ENCODE measurements at places on chromosomes 5 and 9.

DNA sequence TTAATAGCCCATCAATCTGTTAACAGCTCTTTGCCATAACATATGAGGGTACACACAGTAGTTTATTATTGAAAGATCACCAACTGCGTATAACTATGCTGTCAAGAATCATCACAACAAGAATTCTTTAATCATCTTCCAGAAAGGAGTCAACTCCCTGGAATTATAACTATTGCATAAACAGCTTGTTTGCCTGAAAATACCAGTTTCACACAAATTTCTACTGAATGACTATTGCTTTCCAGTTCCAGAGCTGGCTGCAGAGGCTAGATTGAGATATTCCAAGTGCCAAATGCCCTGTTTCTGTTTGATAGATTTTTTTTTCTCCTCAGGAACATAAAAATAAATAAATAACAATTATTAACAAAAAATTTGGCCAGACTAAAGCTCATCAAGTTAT, 444.7 kb downstream of the TLE1 start:
- no peak for DNase-seq

- no peak for DNase-seq
Measured at GRCh38 chr5:143085319-143085917, 315.2 kb downstream of the ARHGAP26 start.

DNA sequence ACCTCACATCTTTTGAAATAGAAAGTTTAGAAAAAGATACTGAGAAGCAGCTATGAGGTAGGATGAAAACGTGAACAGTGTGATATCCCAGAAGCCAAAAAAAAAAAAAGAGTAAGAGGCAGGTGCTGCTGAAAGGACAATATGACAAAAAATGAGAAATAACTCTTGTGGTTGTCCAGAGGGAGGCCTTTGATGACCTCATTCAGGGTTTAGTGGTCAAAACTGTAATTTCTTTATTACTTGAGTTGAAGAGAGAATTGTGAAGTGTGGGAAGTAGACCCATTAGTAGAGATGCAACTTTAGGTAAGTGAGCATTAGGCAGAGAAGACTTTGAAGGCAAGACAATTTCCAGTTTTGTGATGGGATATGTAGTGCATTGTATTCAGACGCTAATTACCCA, 1306.3 kb upstream of the ACO1 start:
- DNase-seq = no peak

- no peak for DNase-seq
Measured at GRCh38 chr9:105006514-105006913, 78.6 kb upstream of the ABCA1 start.

- no peak for DNase-seq
Measured at GRCh38 chr9:96420468-96421219, 2.5 kb upstream of the ZNF367 start.

DNA sequence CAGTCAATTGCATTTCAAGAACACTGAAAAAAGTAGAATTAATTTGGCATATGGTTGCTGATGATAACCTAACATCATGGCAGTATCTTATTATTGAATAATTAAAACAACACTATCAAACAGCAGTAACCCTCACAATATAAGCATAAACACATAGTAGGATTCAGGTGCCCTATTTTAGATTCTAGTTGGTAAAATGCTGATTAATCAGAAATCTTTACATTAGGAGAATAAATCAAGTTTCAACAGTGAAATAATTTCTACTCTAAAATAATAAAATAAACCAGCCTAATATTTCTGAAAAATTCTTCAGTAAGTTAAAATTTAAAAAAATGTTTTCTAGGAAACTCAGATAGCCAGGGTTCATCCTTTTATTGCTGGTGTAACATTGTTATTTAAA, 76.4 kb upstream of the NUDT12 start:
- DNase-seq = no peak

- no peak for DNase-seq
Measured at GRCh38 chr9:22037954-22038690, 29.0 kb upstream of the CDKN2B start.

GRCh38 chr5:11491404-11492075, 412.7 kb downstream of the CTNND2 start:
- DNase-seq = no peak

DNA sequence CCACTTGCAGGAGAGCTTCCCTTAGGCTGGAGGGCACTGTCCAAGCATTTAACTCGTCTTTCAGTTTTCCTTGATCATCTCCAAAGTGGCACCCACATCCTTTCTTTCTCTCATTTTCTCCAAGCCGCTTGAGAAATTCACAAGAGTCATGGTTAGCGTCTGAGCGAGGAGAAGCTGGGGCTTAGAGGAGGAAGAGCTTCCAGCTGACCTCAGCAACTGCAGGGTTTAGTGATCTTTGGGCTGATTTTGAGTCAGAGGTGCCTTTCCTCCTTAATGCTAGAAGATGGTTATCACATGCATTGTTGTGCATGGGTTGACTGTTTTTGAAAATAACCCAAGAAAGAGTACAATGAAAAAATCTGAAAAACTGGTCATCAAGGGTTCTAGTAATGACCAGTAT, 134.7 kb downstream of the GADD45G start:
- DNase-seq = no peak

GRCh38 chr9:91837981-91838731, 111.9 kb downstream of the ROR2 start:
- no peak for DNase-seq

GRCh38 chr5:146007989-146008388, 71.6 kb downstream of the SH3RF2 start:
- no peak for DNase-seq

- no peak for DNase-seq
Measured at GRCh38 chr5:79955356-79955895, 35.6 kb downstream of the MTX3 start.

GRCh38 chr5:65070026-65070425, 301.3 kb downstream of the CWC27 start:
- DNase-seq = no peak

DNA sequence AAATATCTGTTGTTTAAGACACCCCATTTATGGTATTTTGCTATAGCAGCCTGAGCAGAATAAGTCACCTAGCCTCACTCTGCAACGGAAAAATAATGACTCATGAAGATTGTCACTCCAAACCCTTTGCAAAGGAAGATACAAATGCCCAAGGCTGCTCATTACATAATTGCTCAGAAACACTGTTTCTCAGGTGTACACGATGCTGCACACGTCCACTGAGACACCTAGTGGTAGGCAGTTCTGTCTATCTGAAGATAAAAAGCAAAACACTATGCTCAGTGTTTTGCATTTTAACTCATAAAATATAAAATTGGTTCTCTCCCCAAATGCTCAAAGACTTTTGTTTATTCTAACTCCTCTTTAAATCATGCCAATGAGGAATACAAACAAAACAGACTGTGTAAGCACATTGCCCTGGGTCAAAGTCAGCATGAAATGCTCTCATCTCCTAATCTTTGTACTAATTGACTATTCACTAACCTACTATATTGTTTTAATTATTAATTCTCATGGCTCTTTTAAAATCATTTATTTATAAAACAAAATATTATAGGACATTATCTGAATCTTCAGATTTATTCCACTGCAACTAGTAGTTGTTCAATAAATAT, 7.7 kb upstream of the TSLP start:
- DNase-seq = no peak

DNA sequence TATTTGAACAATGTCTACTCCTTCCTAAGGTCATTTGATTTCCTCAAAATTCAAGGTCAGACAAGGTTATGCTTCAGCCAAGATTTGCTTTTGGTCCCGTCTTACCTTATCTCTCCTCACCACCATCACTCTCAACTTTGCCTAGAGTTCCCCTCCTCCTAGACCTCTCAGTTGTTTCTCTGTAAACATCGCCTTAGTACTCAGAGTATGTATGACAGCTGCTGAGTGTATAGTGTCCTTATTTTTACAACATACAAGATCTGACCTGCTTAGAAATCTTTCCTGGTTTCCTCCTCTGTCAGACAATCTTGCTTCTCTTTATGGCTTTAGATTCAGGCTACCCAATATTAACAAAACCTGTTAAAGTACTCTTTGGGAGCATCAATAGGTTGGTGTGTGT, 50.0 kb upstream of the C6 start:
- no peak for DNase-seq

GRCh38 chr9:93865245-93865644, 89.9 kb downstream of the BARX1 start:
- DNase-seq = no peak

GRCh38 chr5:107319901-107320300, 350.8 kb downstream of the EFNA5 start:
- no peak for DNase-seq

- no peak for DNase-seq
Measured at GRCh38 chr5:109922381-109922995, 232.8 kb downstream of the MAN2A1 start.

DNA sequence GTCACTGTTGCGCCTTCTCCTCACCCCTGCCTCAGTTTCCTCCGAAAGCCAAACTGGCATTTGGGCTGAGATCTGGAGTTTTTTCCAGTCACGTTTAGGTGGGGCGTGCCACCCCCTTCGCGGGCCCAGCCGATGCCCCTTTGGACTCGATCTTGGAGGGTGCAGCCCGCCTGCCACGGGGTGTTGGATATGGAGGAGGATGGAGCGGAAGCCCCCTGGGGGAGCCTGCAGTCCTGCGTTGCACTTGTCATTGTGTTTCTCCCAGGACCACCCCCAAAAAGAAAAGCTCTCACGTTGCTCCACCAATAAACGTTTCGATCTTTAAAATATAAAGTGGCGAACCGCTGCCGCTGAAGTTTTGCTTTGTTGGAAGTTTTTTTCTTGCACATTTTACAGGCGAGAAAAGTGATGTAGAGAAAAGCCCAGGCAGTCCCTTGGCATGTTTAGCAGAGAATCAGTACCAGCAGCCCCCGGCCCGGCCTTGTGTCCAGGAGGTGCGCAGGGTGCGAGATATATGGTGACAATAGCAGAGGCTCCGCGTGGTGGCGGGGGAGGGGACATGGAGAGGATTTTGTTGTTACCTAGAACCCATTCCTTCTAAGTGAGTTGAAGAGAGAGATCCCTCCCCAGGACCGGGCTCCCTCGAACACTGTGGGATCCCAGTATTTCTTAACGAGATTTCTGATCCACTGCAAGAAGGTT, 681 bp downstream of the F2R start:
- no peak for DNase-seq

- DNase-seq = no peak
Measured at GRCh38 chr9:31166516-31166915, 1217.9 kb upstream of the ACO1 start.

DNA sequence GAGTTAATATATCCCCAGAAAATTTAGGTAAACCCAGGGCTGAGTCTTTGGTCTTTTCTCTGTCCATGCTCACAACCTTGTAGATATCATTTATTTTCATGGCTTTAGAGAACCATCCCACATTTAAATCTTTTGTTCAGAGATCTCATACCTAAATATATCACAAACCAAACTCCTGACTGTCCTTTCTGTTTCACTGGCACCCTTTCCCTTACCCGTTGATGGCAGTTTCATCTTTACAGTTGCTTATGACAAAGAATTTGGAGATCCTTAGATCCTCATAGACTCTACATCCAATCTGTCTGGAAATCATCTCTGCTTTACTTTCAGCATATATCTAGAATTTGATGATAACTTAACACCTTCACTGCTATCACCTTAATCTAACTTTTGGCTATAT, 19.2 kb downstream of the RNF180 start:
- no peak for DNase-seq

DNA sequence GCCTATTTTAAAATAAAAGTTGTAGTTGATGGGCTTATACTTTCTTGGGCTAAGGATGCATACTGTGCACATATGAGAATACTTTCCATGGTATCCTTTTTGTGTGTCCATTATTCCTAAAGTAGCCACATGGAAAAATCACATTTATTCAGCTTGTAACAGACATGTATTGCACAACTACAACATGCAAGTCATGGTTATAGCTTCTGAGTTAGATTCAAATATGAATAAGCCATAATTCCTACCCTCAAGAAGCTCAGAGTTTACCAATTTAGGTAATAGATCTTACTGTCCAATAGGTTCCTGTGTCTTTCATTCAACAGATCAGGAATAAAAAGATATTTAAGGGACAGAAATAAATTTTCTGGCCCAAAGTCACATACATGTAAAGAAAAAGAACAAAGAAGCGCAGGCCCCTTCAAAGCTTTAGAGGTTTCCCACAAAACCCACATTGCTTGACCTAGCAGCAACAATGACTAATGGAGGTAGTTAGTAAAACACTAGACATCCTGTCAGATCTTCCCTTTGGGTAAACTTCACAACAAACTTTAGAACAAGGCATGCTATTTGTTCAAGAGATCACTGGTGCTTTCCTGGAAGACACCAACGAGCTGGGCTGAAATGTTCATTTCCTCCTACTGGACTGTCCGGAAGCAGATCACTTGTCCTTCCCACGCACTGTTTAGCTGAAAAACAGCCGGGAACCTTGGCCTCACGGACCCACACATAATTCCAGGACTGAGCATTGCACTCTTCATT, 78.4 kb upstream of the ITGA1 start:
- DNase-seq = no peak

DNA sequence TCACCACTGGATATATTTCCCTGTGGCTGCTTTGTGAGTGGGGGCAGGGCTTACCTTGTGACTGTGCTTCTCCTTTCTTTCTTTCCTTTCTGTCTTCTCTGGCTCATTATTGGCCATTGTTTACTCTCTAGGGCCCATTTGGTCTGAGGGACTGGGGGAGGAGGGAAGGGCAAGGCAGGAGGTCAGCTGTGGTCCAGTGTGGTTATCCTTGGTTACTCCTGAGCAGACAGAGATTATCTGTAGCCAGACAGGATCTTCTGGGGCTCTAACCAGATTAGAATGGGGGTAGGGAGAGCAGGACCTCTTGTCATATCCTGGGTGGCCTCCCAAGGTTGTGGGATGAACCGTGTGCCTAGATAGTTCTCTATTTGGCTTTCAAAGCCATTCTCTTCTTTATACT, 71.2 kb downstream of the ANKRD55 start:
- no peak for DNase-seq

DNA sequence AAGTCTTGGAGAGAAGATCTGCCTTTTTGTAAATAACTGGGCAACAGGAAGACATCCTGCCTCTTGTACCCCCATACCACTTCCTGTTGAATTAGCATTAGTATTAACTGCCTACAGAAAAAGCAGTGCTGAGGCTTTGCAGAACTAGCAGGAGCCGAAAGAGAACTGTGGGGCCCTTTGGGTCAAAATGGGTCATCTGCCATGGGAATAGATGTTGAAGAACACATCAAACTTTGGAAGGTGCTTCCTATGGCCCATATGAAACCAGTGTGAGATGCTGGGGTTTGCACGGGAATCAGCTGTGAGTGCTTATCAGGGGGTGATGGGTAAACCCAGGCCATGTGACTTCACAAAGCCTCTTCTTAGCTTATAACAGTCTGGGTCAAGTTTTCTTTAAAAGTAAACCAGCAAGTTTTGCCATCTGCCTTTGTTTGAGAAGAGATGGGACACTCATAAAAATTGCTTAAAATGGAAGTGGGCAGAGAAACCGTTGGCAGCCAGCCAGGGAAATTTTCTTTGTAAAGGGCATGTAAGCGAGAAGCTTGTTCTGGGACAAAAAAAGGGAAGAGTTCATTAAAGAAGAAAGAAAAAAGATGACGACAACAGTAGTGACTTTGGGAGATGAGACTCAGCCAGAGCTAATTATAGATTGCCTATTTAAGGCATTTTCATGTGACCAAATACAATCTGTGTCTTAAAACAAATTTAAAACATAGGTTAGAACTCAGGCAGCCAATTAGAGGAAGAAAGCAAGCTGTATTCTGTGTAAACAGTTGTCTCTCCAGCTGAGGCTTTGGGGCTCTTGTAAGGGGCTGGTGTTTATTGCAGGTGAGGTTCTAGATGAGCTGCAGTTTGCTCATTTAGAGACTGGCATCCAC, 4.4 kb downstream of the SLC25A25 start:
- no peak for DNase-seq
